ENCODE measurements at places on chromosomes 5 and 9.

GRCh38 chr9:127973169-127974000 lies 7.4 kb downstream of the EEIG1 start:
- DNase-seq: no peak

DNA sequence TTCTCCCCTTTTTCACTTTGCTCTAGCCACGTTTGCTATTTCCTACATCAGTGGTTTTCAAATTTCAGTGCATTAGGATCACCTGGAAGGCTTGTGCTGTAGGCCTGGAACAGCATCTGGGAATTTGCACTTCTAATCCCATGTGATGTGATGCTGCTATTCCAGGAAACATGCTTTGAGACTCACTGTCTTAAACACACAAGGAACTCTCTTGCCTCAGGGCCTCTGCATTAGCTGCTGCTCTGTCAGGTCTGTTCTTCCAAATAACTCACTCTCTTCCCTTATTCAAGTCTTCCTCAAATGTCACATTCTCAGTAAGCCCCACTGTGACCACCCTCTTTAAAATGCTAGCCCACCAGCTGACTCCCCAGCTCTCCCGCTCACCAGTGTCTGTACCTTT lies 204.0 kb downstream of the DNAH5 start:
- DNase-seq: no peak

DNA sequence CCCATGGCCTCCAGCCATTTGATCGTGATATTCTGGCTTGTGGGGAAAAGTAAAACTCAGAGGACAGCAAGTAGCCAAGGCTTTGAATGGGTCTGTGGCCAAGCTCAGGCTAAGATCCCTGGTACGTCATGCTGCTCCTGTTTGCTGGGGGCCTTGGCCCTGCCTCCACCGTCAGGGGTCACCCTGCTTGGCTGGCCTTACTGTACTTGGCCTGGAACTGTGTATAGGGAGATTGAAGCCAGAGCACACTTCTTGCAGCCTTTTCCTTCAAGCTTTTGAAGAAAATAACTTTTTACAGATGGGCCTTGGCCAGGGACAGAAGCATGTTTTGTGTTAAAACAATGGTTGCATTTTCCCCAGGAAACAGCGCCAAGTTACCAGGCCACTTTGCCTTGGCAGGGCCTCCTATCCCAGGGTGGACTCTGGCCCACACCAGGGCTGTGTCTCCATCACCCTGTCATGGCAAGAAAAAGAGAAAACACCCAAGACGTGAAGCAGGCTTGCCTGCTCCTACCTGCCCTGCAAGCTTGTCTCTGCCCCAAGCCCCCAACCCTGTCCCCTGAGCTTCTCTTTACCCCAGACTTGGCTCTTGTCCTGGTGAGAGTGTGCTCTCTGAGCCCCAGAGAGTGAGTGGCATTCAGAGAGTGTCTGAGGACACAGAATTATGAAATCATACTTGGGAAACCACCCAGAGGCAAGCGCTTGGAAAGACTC lies 286.9 kb downstream of the GADD45G start:
- DNase-seq: no peak

DNA sequence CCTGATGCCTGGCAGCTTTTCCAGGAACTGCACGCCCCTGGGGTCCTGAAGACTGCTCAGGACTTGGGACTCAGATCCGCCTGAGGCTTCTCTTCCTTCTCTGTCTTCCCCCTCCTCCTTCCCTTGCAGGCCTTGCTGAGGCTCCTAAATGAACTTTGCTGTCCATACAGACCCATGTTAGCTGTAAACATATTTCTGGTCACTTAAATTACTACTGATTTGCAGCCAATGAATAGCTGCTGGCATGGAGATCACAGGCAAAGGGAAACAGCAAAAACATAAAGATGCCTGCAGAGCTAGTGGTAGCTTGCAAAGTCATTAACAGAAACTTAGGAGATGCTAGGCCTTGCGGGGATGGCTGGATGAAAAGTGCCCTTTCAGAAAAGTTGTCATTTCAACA lies 261.9 kb downstream of the GADD45G start:
- no peak for DNase-seq

- DNase-seq: no peak
These were observed 4.9 kb downstream of the TRAF1 start for GRCh38 chr9:120921661-120922181.

DNA sequence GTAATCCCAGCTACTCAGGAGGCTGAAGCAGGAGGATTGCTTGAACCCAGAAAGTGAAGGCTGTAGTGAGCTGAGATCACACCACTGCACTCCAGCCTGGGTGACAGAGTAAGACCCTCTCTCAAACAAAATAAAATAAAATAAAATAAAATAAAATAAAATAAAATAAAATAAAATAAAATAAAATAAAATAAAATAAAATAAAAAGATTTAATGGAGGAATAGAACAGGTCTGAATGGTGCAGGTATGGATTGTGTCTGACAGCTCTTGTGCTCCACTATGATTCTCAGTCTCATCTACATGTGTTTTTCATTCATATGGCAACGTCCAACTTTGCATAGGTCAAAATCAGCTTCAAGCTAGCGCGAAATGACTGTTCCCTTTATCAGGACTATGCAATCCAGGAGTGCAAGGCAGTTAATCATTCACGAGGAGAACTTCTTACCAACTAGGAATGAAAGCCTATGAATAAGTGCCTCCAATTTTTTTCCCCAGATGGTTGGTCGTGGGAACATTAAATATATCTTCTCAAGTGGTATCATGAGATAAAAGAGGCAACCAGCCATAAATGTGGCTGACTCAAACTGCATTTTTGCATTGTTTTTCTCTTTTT lies 1392.3 kb upstream of the CDH9 start:
- no peak for DNase-seq

DNA sequence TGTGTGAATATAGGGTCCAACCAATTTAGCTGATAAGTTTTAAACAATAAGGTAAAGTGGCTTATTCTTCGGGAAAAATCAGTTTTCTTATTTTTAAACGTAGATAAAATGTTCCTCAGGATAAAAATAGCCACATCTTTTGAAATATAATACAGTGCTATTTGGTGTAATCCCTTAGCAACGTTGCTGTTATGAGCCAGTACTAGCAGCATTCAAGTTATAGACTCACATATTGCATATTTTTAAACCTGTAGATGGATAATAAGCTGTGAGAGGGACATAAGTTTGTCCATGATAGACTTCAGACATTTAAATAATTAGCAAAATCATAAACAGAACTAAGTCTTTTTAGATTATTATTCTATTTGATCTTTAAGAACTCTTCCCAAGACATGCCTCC lies 6.3 kb downstream of the PDE4D start:
- no peak for DNase-seq

GRCh38 chr5:136063778-136064465 lies 35.1 kb downstream of the TGFBI start:
- no peak for DNase-seq

- DNase-seq: no peak
These were observed 7.7 kb downstream of the IL4 start for GRCh38 chr5:132681476-132681831.

- DNase-seq: no peak
These were observed 84.6 kb upstream of the RASEF start for GRCh38 chr9:83147315-83148149.

DNA sequence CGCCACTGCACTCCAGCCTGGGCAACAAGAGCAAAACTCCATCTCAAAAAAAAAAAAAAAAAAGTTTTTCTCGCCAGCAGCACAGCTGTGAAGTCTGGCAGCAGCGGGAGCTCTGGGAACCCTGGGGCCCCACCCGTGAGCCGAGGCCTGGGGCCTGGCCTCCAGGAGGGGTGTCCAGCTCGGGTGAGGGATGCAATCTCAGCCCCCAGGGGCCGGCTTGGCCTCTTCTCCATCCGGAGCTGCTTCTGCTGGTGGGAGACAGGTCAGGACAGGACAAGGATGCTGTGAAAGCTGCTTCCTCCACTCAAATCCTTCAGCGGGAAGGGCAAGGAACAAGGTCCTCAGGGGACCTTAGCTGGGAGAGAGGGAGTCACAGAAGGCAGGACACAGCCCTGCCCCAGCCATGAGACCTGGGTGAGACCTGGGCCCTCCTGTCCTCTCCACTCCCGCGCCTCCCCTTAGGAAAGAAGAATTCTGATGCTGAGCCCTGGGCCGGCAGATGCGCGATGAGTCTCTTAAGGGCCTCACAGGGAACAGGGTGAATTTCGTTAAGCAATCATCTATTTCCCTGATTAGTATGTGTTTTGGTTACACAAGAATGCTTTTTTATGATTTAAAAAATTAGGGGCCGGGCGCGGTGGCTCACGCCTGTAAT lies 30.6 kb downstream of the PLPP7 start:
- DNase-seq: no peak

DNA sequence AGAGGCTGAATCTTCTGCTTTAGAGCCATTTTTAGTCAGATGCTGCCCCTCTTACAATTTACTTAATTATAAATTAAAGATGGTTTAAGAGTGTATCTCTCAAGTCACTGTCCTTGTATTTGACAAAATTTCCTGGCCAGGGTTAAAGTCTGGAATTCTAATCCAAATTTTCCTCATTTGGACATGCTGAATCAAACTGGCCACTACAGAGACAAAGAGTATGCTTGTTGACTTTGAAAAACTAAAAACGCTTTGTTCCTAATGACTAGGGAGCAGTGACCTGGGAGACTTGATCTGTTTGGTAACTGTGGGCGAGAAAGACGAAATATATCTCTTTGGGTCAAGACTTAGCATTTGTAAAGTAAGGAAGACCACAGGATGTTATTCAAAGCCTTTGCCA lies 303.2 kb downstream of the ZSWIM6 start:
- no peak for DNase-seq

GRCh38 chr5:10216107-10216506 lies 33.6 kb downstream of the ATPSCKMT start:
- DNase-seq: no peak

DNA sequence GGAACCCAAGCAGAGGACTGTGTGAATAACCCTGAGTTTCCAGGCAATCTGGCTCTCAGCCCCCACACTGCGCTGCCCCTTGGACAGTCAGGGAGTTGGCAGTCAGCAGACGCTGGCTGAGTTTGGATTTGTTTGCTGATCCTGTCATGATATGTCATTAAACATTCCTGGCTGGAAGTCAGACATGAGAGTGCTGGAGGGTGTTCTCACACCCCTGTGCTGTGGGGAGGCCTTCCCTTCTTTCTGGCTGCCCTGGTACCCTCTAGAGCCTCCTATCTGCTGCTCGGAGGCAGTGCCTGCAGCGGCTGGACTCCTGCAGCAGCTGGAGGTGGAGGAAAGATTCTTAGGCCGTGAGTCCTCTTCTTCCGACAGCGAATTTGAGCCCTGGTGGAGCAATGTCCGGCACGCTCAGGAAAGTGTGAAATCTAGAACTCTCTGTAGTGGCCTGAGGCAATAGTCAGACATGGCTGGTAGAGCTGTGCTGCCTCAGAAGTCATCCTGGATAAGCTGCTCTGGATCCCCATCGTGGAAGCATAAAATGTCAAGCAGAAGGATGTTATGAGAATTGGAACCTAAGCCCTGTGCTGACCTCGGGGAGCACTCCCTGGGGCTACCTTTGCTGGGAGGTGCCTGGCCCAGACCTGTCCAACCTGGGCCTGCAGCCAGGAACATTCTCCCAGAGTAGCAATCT lies 72.0 kb downstream of the PDE8B start:
- peak; percentile 83 for DNase-seq

DNA sequence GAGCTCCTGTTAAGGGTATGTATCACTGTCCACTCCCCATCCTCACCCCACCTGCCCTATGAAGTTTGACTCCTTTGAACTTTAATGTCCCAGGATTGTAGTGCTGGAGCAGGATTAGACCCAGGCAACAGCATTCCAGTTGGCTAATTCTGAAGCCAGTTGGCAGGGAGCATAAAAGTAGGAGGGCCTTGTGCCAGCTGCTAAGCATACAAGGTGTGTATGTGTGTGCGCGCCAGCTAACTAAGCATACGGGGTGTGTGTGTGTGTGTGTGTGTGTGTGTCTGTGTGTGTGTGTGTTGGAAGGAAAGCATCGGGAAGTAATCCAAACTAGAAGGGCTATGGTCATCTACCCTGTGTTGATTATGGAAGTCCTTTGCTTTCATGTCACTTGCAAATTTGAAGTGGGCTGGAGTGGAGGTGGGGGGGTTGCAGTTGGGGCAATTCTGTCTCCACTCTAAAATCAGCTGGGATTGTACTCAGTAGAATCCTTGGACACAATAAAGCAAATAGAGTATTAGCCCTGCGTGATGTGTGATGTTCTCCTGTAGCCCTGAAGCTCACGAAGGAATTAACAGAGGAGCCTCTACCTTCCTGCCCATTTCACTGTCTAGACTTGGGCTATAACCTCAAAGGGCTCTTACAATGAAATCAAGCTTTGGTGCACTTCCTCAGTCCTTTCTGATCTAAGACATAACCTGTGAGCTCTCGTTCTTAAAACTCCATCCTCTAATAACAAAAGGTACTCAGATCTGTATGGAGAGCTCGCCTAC lies 26.9 kb downstream of the HMGCR start:
- no peak for DNase-seq

DNA sequence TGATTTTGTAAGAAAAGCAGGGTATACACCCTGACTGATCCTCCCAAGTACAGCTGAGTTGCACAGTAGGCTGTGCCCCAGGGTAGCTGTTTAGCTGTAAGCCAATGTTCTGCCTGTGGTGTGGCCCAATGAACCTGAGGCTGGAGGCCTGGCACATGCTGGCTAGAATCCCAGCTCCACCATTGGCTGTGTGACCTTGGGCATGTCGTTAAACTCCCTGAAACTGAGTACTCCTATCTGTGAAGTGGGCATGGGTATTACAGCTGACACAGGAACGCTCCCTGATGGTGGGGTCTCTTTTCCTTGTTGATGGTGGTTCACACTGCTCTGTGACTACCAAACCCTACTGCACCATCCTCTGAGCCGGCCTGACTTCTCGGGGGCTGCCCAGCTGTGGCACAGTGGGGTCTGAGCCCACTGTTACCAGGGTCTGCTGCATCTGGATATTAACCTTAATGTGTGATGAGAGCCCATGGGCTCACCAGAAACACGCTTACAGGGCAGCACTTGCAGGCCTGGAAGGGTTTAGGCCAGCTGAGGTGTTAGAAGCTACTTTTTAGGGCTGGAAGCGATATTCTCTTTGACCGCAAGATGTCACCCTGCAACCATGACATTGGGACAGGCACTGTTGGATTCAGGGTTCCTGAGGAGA lies 7.0 kb upstream of the GADD45G start:
- DNase-seq: peak; percentile 52

DNA sequence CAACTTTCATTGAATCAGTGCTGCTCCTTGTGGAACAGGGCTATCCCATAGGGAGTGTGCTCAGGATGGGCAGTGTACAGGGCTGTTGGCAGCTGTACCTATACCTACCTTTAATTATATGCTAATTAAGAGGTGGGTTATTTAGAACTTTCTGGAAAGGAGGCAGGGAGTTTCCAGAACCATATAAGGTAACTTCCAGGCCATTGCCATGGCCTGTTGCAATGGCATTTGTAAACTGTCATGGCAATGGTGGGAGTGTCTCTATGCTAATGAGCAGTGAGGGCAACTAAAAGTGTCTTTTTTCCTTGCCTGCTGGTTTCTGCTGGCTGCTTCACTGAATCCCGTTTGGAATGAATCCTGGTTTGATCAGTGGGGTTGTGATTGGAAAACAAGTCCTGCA lies 2.3 kb upstream of the ARHGAP26 start:
- no peak for DNase-seq
